ENCODE measurements at places on chromosomes 7 and 10. TPM values are rescaled to one million over a fixed set of nuclear protein-coding genes. Genes with fewer than 3 reads are reported as not detected.

The ICA1 gene
- total RNA-seq, result 0.76 TPM

The PON1 gene
- 0.28 TPM for total RNA-seq

The CALML3 gene
- total RNA-seq, result not detected

The DYDC1 gene
- not detected for total RNA-seq

The TBX20 gene
- 3.2 TPM for total RNA-seq

The SPDYE2 gene
- not detected for total RNA-seq

The TMEM236 gene
- 0.08 TPM for total RNA-seq

The DCLRE1C gene
- 4.4 TPM for total RNA-seq

The MCM7 gene
- 259 TPM for total RNA-seq

The AKR1C2 gene
- 3,442 TPM for total RNA-seq

Data from A549 treated with DMSO at 1 μM for 4 hours (cell line).